ENCODE measurements at places on chromosomes 1 and 21.

- no peak for DNase-seq
These were observed 5.3 kb upstream of the CDCP2 start for GRCh38 chr1:54158071-54158470.

- no peak for DNase-seq
These were observed 1423.4 kb downstream of the NCAM2 start for GRCh38 chr21:22421416-22422180.

DNA sequence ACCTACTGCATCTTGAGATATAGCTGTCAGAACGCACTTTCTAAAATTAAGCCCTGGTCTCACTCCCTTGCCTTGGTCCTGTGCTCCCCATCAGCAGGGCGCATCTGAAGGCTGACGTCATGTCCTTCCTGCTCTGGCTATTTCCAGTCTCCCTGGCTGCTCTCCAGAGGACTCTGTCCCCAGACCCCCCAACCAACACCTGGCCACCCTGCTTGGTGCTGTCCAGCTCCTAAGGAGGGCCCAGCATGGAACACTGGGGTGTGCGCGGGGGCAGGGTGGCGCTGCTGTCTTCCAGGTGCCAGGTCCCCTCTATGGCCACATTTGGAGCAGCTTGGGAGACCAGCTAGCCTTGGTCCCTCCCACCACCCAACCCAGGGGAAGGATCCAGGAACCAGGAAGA, 8.3 kb downstream of the TNNT2 start:
- DNase-seq, result no peak

DNA sequence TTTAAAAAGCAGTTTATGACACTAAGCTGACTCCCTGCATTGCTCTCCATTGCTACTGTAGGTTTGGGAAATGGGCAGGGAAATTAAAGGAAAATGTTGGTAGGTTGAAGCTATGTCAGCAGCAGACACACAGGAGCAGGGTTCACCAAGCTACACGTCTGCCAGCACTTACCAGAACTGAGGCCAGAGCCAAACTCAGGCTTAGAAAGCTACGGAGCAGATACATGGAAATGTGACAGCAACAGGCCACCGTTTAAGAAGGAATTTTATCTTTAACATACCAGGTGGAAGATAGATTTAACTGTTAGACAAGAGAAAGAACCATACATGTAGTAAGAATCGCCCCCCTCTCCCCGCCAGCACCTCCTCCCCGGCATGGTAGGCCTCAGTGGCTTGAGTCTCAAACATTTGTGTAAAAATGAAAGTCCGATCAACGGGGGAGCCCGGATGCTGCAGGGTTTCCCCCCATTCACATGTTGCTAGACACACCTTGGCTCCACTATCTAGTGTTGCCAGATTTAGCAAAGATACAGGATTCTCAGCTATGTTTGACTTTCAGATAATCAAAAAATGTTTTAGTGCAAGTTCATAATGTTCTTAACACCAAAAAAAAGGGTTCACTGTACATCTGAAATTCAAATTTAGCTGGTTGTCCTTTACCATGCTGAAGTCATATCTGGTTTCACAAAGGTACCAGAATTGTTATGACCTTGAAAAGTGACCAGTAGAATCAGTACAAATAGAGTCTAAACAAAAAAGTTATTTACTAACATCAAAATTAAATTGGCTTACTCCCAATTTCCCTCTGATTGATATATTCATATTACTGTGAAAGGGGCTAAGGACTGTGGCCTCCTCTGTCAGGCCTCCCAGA, 6.7 kb downstream of the OR2T11 start:
- no peak for DNase-seq

DNA sequence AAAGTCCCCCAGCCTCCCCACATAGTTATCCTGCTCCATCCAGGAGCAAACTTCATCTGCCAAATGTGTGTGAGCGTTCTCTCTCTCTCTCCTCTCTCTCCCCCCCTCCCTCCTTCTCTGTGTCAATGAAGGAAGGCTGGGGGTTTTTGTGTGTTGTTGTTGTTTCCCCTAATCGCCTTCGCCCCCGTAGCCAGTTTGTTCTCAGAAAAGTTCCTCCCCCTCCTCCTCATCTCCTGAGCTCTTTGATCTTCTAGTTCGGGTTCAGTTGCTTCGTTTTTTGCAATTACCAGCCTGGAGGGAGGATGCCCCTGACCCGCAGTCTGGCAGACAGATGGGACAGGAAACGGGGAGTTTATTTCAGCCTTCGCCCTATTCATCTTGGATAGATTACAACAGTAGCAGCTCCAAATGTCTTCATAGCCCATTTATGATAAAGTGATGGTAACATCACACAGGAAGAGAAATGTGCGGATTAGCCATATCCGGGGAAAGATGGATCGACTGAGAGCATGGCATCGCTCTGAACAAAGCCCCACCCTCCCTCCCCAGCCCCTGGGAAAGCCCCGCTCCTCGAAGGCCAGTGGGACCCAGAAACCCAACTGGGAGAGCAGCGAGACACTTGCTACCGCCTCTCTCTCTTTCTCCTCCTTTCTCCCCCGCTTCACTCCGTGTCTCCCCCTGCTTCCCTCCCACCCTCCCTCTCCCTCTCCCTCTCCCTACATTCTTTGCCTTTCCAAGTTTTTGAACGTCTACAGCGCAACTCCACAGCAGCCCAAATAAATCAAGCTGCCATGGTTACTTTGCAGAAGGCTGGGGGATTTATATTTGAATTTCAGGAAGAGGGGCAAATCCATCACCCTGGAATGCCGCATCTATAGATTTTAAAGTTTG, 139.7 kb upstream of the ARHGEF16 start:
- DNase-seq, result no peak
